Gastroesophageal sphincter (tissue), 4 donors: ENCODE measurements at places on chromosomes 11 and 22.

GRCh38 chr11:75563501-75563977 is 1.5 kb downstream of the SERPINH1 start:
- ATAC-seq: no peak

- ATAC-seq: no peak
Measured at GRCh38 chr11:122816761-122817520, 21.4 kb upstream of the CRTAM start.

- no peak for ATAC-seq
Measured at GRCh38 chr11:35836205-35836604, 107.7 kb upstream of the LDLRAD3 start.

GRCh38 chr11:117554601-117555333 is 227.1 kb downstream of the CEP164 start:
- ATAC-seq: no peak

GRCh38 chr22:36544107-36544620 is 15.2 kb upstream of the EIF3D start:
- ATAC-seq: no peak

DNA sequence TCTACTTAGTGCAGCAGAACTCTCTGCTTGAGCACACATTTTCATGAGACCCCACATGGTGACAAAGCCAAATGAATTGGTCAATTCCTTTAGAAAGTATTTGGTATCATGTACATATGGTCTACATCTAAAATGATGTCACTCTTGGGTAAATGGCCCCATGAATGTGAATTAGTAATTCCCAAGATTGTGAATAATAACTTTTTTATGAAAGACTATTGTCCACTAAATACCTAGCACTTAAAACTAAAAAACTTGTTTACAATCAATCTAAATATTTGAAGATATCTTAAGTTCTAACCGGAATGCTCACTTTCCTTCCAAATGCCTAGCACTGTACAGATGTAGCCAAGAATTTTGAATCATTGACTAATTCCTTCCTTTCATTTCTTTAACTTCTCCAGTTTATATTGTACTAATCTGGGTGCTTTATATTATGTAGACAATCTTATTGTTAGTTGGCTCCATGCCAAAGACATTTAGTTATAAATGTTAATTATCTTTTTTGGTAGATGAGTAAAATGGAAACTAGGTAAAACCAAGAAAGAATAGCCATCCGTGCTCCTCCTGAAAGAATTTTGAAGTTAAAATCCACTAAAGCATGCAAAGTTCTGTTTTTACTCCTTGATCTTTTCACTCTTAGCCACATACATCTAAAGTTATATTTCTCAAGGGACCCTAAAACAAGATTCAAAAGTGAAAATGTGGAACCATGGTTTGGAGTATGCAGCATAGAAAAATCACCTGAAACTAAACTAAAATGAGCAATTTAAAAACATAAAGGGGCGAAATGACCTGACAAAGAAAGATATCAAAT is 145.0 kb upstream of the ARHGAP20 start:
- ATAC-seq: no peak

- ATAC-seq: no peak
Measured at GRCh38 chr11:34972892-34973291, 56.5 kb downstream of the PDHX start.

DNA sequence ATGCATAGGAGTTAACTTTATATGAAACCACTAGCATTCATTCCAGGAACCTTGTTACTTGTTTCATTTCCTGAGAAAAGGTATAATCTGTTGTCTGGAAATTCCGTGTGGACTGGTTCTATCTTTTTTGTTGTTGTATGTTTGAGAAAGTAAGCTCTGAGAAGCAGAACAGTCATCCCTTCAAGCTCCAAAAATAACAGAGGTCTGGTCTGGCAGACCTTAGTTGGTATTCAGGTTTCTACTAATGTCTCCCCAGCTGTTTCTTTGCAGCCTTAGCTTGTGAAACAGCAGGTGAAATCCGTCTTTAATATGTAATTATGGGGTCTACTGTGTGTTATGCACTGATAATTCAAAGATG is 2.4 kb downstream of the RNF121 start:
- ATAC-seq: no peak

DNA sequence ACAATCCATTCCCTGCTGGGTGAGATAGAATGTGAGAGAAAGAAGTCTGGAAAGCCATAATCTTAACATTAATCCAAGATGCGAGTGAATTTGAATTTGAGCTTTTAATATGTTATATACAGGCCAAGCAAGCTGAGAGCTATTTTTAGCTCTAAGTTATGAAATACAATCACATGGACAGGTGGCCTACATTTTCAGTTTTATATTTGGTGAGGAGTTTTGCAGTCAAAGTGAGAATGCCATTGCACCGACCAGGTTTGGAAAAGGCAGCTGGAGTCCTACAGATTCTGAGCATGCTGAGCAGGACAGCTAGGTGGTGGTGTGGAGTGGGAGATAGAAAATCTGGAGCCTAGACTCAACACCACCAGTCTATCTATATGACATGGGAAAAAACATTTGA is 12.0 kb downstream of the OR5B21 start:
- ATAC-seq: no peak

DNA sequence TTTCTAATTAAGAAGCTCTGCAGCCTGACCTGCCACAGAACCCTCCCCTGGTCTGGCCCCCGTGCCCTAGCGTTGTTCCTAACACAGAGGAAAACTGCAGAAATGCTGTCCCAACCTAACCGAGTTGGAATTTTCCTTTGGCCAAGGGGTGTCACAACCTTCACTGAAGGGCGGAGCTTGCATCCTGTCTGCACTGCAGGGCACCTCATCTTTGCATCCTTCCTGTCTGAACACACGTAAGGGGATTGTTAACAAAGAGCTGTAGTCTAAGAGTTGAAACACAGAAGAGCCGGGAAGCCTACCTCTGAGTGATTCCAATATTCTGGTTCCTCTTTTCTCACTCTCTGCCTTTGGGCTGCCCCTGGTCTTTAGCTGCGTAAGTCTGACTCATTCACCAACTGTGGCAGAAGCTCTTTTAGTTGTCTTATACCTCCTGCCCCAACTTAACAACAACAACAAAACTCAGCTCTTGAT is 1.6 kb downstream of the DIXDC1 start:
- ATAC-seq: peak; percentile 28
